ENCODE measurements at places on chromosomes 2 and 18.

- DNase-seq, result no peak
Measured at GRCh38 chr18:27922780-27923179, 254.2 kb downstream of the CDH2 start.

DNA sequence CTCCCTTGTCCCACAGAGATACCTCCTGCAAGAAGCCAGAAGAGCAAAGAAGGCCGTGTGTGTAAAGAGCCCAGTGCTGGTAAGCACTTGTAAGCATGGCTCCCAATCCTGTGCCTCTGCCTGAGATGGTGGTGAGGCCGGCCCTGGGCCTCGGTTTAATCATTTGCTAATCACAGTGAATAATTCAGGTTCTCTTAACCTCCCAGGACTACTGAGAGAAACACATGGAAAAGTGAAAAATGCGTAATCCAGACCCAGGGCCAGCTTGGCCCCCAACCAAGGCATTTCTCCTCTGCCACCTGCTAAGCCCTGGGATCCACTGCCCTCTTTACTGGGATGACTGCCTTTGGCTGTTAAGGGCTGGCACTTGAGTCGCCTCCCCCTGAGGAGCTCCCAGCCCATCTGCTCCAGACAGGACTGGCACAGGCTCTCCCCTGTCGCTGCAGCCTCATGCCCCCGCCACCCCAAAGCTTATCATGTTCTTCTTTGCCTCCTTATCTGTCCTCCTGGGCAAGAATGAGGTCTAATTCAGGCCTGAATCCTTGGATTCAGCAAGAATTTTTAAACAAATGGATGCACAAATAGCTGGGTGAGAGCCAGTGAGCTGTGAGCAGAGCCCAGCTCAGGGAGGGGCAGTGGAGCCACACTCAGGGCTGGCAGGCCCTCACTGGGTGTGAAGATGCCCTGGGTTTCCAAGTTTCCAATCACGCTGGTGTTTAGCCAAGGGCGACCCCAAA is 193.9 kb upstream of the HS6ST1 start:
- DNase-seq, result no peak

GRCh38 chr2:46970334-46971288 is 55.0 kb upstream of the MCFD2 start:
- no peak for DNase-seq

DNA sequence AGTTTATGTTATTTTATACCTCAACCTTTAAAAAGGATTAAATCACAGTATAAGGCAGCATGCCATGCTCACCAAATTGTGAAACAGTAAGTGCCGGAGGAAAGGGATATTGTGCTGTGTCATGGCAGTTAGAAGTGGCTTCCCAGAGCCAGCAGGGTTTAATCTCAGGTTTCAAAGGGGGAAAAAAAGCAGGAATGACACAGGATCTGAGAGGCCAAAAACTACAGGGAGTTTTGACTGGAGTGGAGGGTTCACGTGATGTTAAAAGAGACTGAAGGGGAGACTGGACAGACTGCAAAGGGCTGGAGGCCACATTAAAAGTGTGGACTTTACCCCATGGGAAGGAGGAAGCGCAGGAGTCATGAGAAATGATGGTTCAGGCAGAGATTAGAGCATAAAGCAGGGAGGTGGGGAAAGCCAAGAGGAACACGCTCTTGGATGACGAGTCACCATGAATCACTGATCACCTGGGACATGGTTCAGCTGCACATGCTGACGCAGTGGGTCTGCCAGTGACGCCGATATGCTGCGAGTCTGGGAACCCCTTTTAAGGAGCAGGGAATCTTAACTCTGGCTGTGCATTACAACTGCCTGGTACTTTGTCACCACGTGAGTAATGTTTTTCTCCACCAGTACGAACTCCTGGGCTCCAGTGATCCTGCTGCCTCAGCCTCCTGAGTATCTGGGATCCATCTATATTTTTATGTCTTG is 6.1 kb downstream of the CHMP1B start:
- DNase-seq, result no peak

GRCh38 chr2:135183822-135184221 is 131.7 kb downstream of the RAB3GAP1 start:
- DNase-seq, result no peak

DNA sequence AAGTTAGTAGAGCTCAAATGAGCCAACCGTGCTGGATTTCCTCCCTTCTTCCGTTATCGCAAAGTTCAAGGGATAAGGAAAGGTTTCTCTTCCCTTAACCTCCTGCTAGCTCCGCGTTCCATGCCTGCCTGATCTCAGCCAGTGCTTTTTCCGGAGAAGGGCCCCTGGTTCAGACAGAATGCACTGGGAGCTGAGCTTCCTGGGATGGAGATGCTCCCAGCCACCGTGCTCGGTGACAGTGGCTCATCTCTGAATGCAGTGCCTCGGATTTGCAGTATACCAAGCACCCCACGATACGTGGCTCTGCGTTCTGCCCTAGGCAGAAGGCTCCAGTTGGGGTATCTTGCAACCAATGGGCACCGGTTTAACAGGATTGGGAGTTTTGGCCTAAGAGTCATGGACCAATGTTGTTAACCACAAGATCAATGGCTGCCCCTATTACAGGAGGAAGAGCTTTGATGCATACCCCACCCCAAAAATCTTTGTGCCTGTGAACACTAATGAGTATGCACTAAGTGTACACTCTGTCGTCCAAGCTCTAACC is 876 bp downstream of the CNTNAP5 start:
- DNase-seq, result no peak

DNA sequence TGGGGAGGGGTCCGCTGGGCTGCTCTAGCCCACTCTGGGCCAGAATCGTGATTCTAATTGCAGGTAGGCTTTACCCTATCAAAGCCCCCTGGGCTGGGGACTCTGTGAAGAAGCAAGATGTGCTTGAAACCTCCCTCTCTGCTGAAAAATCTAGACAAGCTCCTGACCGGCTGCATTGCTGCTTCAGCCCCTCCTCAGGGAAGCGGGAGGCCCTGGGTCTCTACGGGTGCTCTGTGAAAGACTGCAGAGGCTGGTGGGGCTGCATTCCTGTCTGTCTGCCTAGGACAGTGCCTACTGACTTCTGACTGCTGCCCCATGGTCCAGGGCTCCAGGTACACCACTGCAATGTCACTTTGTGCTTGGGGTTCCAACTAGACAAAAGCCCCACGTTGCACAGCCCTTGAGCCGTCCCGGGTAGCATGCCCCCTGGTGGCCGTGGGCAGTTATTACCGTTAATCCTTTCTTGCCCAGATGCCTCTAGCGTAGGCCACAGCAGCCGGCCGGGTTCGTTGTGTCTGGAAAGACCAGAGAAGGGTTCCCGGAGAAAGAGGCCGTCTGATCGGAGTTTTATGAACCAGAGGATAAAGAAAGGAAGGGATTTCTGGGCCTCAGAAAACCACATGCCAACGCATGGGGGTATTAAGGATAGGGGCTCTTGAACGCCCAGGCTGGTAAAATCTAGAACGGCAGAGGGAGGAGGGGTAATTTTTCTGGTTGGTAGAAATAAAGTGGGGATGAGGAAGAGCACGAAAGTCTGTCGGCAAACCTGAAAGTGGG is 15.9 kb upstream of the C1QL2 start:
- peak; percentile 8 for DNase-seq

GRCh38 chr2:15822151-15823044 is 118.0 kb upstream of the MYCN start:
- no peak for DNase-seq

GRCh38 chr18:12422936-12423335 is 15.2 kb downstream of the PRELID3A start:
- no peak for DNase-seq
